Testis (tissue), 5 donors: ENCODE measurements at places on chromosomes 12 and 14.

DNA sequence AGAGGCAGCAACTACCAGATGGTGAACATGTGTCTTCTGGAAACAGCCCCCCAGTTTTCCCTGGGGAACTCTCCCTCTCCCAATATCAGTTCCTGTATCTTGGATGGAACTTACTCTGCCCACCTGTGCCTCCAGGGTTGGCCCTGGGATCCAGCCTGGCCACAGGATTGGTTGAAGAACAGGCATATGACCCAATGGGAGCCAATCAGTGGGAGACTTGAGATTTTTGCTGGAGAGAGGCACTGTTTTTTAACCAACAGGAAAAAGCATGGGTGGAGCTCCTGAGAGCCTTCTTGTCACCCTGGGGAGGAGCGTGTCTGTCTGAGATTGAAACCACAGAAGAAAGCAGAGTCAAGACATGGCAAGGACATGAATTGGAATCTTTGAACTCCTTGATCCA lies 33.6 kb upstream of the COX6A1 start:
- no peak for DNase-seq

DNA sequence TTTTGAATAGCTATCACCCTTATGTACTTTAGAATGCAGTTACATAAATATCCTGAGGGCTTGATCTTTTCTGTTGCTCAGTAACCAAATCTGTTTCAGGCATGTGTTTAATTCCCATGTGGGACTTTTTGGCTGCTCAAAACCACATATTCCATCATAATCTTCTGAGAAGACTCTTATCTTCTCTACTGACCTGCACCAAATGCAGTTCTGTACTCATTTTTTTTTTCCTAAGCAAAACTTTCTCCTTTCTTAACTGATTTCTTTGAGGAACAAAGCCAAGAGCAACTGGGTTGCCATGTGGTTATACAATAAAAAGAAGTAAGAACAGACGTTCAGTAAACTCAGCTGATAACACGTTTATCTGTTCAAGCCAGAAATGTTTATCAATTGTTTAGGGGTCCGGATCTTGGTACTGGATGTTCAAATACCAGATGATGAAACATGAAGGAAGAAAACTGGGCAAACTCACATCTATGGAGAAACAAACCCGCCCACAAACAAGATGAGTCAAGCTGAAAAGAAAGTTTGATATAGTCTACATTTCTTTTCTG lies 50.1 kb downstream of the TMEM132C start:
- DNase-seq: no peak

DNA sequence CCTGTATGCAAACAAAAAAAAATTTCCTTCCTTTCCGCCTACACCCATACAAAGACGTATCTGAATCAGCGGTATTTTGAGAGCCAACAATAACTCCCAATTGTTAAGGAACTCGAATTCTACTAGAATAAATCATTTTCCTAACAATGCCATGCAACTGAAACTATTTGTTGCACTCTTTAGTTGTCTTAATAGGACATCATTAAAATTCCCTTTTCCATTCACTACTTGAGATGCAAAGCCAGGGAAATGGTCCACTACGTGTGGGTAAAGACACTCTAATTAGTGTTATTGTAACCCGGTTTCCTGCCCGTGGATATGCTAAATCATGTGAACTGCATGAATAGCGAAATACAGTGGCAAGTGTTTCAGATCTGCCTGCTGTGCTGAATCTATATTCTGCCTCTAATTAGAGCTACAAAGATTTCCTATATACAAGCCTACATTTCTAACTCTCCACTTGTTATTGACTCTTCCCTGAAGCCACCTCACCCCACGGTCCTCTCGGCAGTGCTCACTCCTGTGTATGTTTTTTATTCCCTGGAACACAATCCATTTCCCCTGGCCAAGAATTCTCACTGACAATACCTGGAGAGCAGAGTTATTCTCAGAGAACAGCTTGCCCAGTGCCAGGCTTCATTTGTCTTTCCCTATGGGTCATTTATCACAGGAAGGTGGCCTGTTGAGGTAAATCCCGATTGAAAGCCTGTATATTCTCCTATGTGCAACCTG lies 168.3 kb downstream of the PAWR start:
- no peak for DNase-seq

GRCh38 chr14:70698288-70698687 lies 56.6 kb downstream of the TTC9 start:
- no peak for DNase-seq

DNA sequence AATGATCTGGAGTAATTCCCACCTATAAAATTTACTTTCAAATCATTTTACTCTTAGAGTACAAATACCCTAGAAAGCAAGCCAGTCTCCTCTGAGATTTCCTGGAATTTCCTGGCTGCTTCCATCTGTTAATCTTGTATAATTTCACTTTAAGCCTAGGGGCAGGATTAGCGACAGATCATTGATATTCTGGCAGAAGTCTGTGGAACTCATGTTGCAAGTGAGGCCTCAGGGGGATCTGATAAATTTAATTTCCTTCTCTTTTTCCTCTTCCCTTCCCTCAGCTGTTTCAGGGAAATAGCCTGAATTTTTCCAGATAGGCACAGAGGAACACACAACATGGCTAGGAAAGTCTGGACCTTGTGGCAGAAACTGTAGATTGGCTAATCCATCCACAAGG lies 5.9 kb upstream of the KRT6A start:
- no peak for DNase-seq

GRCh38 chr12:70448371-70448770 lies 82.3 kb downstream of the KCNMB4 start:
- DNase-seq: no peak

DNA sequence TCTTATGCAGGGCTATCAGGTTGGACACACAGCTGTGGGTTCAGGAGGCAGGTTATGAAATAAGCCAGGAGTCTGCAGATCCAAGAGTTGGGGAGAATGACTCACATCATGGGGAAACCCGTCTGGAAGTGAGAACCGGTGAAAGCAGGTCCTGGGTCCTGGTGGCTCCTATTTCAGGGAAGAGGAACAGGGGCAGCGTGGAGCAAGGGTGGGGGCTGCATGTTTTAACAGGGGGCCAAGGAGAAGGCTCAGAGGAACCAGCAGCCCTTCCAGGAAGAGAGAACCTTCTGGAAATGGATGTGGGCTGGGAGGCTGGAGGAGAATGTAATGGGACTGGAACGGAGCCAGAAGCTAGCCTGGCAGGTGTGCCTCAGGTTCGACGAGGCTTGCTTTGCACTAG lies 7.8 kb upstream of the KRT74 start:
- no peak for DNase-seq

DNA sequence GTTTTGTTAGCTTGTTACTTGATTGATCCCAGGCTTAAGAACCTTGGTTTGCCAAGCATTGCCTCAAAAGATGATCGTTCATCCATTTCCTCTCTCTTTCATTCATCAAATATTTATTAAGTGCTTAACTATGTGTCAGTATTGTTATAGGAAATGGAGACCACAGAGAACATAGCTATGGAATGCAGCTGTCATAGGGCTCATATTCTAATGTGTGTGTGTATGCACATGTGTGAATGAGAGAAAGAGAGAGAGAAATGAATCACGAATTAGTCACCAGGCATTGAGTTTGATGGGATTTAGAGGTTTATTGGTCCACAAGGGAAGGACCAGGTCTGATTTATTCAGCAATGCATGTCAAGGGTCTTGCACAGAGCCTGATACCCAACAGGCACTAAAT lies 71.0 kb upstream of the FBXO21 start:
- no peak for DNase-seq

DNA sequence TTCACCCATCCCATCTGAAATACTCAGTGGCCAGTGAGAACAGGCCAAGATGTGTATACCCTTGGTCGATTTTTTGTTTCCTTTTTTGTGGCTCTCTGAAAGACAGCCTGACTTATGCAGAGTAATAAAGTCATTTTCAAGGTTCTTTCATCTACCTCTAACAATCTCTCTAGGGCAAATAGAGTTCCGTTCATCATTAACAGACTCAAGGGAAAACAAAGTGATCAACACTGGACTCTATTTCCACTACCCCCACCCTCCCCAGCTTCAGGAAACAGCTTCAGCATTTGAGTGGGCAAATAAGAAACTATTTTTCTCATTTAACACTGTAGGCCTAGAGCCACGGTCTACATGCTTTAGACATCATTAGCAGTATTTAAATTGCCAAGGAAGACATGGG lies 15.9 kb downstream of the PRKAB1 start:
- no peak for DNase-seq

- DNase-seq: no peak
Measured at GRCh38 chr12:100529756-100530350, 43.6 kb upstream of the GAS2L3 start.

DNA sequence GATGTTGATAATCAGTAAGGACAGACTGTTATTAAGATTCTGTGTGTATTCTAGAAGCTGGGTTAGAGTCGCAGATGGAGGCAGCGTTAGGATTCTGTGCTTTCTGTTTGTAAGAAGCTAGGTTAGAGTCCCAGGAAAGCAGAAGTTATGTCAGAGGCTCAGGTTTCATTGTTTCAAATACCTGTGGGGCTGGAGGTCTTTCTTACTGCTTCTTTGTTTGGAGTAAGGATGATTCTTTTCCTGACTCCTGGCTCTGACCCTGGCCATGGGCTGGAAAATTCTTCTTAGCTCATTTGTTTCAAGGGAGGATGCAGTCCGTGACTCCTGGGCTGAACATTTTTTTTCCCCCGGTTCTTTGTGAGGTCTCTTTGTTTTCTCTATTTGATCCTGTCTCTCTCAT lies 5.2 kb downstream of the MUCL1 start:
- DNase-seq: no peak

DNA sequence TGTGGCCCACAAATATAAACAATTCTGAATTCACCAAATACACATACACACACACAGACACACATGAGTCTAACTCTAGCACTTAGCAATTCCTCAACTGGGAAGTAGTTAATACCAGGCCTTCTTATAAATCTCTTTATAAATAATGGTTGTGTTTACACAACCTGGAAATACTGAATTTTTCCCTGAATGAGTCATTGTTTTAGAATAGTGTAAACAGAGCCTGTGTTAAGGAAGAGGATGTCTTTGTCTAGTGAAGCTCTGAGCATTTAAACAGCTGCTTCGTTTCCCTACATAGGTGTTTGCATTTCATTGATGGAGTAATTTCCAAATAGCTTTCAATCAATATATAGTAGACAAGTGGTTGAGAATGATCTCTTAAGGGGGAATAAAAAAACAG lies 218.8 kb downstream of the BTG1 start:
- no peak for DNase-seq
